Progenitor cell of endocrine pancreas (in vitro differentiated cells): ENCODE measurements at places on chromosomes 3 and 15.

GRCh38 chr3:56725175-56725574 lies 42.1 kb upstream of the TASOR start:
- H3K4me3 ChIP-seq: no peak overlapping the region
- H3K36me3 ChIP-seq: peaks cover 55% of the 10 kb centered on the region
- no peak for DNase-seq
- peaks cover 22% of the 10 kb centered on the region for H3K4me1 ChIP-seq
- H3K27ac ChIP-seq: no peak overlapping the region

DNA sequence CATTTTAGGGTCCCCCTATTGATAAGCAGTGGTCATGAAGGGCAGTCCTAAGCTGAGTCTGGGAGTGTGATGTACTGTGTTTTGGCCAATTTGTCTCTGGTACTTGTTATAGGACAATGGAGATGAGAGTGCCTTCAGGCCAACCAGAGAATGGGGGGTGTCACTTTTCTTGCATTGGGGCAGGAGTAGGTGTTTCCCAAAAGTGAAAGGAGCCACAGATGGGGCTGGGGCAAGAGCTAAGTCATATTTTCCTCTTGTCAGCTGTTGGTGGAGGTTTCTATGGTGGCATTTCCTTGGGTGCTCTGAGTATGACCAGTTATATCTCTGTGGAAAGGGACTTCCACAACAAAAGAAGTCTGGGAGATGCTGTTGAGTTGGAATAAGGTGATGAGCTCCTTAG lies 24.7 kb upstream of the BSN start:
- no peak overlapping the region for H3K27ac ChIP-seq
- H3K36me3 ChIP-seq: peaks cover 22% of the 10 kb centered on the region
- no peaks in the 10 kb centered on the region for H3K27me3 ChIP-seq

GRCh38 chr3:163927521-163927920 lies 1150.8 kb downstream of the SI start:
- no peak for DNase-seq
- no peaks in the 10 kb centered on the region for H3K27me3 ChIP-seq
- no peaks in the 10 kb centered on the region for H3K36me3 ChIP-seq
- no peak overlapping the region for H3K27ac ChIP-seq
- peaks cover 10% of the 10 kb centered on the region for H3K4me1 ChIP-seq
- H3K4me3 ChIP-seq: no peak overlapping the region

- H3K27me3 ChIP-seq: no peaks in the 10 kb centered on the region
- H3K27ac ChIP-seq: no peak overlapping the region
Measured at GRCh38 chr3:116464276-116464798, 19.1 kb upstream of the LSAMP start.

DNA sequence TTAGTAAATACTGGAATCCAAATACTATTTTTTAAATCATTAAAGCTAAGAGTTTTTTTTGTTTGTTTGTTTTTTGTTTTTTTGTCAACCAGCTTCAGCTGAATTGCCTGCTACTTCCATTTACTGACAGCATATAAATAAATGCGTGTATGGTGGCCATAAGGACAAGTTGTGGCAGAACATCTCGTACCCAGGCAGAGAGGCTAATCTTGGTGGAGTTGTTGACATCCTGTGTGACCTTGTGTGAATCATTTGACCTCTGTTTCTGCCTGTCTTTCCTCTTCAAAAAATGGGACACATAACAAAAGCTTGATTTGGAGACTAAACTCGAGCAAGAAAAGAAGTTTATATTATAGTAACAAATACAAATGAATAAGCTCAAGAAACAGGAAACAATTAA lies 734.2 kb downstream of the MCTP2 start:
- no peak for DNase-seq
- H3K36me3 ChIP-seq: no peaks in the 10 kb centered on the region
- H3K4me3 ChIP-seq: no peak overlapping the region
- no peak overlapping the region for H3K27ac ChIP-seq
- no peaks in the 10 kb centered on the region for H3K4me1 ChIP-seq
- no peaks in the 10 kb centered on the region for H3K27me3 ChIP-seq

DNA sequence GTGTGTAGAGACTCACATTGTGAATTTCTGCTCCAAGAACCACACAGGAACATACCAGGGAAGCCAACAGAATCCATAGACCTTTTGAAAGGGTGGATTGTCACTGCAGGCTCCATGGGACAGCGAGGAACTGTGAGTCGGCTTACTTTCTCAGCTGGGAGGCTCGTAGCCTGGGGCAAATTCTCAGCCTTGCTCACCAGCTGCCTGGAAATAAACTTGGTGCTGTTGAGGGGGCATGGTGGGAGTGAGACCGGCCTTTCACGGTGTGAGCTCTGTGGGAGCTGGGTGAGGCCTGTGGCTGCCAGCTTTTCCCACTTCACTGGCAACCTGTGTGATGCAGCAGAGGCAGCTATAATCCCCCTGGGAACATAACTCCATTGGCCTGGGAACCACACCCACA lies 146.6 kb upstream of the P2RY1 start:
- no peak overlapping the region for H3K27ac ChIP-seq
- peaks cover 1% of the 10 kb centered on the region for H3K36me3 ChIP-seq
- no peak overlapping the region for H3K4me3 ChIP-seq
- H3K4me1 ChIP-seq: no peaks in the 10 kb centered on the region
- no peaks in the 10 kb centered on the region for H3K27me3 ChIP-seq

DNA sequence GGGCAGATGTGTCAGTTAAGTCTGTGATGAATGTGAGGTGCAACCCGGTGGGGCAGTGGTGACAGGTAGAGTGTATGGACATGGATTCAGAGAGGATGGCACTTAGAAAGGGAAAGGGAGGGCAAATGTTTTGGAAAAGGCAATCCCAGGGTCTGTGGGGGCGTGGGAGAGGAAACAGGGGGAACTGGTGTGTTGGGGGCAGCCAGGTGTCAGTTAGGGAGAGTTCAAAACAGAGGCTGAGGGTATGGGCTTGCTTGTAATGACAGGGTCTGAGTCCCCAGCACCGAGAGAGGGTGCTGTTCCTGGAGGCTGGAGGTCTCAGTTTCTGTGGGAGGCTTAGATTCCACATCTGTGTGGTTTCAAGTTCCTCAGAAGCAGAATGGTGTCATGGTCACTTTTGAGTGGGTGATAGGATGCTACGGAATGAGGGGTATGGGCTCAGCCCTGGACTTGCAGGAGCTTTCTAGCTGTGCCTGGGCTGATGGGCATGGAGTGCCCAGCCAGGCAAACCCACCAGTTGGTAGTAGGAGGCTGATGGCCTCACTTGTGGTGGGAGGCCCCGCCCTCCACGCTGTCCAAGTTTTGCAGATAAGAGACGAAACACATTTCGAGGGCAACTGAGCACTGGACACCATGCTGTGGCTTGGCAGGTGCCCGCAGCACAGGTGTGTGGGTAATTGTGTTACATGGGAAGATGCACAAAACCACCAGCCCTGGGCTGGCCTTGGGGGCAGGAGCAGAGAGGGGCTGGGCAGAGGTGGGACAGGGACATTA lies 209.4 kb downstream of the RPLP1 start:
- no peak for DNase-seq
- H3K4me3 ChIP-seq: no peak overlapping the region
- no peaks in the 10 kb centered on the region for H3K36me3 ChIP-seq
- peaks cover 4% of the 10 kb centered on the region for H3K4me1 ChIP-seq
- H3K27me3 ChIP-seq: peaks cover 61% of the 10 kb centered on the region

GRCh38 chr3:159763011-159763601 lies 225.5 kb upstream of the IL12A start:
- H3K4me3 ChIP-seq: peak overlapping the region; percentile 84
- H3K36me3 ChIP-seq: no peaks in the 10 kb centered on the region
- peaks cover 43% of the 10 kb centered on the region for H3K27me3 ChIP-seq

DNA sequence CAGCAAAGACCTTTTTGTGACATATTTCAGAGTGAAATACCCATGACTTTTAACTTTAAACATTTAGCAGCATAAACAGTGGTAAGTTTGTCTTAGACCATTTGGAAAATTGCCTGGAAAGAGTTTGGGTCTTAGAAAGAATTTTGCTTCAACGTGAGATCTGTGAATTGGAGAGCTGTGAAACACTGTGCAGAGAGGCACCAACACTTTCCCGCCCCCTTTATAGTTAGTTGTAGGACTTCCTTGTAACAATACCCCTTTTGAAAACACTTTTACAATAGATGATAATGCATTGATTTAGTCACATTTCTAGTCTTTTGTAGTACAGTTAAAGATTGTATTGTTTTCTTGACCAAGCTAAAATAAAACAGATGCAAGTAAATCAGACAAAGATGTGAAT lies 43.5 kb upstream of the MBNL1 start:
- H3K4me1 ChIP-seq: peaks cover 4% of the 10 kb centered on the region
- no peaks in the 10 kb centered on the region for H3K36me3 ChIP-seq
- DNase-seq: no peak
- no peak overlapping the region for H3K27ac ChIP-seq
- no peak overlapping the region for H3K4me3 ChIP-seq

GRCh38 chr3:152471814-152472671 lies 203.3 kb downstream of the MBNL1 start:
- no peak overlapping the region for H3K4me3 ChIP-seq
- peaks cover under 1% of the 10 kb centered on the region for H3K36me3 ChIP-seq
- peaks cover 4% of the 10 kb centered on the region for H3K4me1 ChIP-seq
